ENCODE measurements at places on chromosomes 7 and 10.

GRCh38 chr10:44659320-44659719, 251.8 kb upstream of the TMEM72 start:
- no peak for DNase-seq

DNA sequence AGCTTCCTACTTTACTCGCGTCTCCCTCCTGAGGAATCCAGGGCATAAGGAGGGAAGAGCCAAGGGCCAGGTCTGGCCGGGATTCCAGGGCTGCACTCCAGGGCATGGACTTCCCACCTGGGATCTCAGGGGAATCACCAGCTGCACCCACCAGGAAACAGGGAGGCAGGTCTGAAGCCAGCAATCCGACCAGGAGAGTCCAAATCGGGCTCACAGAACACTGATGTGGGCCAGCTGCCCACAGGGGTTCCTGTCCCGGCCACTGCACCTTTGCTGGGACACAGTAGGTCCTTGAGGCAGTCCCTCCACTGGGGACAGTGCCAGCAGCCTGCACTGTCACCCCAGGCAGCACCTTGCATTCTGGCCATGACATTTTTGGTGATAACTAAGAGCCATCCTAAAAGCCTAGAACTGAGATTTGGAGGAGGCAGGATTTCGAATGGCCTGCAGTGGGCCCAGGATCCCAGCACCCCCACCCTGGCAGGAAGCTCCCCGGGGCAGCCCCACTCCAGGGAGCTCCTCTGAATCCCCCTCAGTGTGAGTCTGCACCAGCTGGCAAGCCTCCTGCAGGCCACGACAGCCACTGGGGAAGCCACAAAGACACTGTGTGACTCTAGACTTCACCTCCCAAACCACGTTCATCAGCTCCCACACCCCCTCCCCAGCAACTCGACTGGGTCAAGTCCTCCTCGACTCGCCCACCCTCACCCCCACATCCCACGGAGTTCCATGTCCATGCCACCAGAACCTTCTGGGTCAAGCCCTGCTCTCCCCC, 71.5 kb upstream of the PPP2R2D start:
- DNase-seq = no peak

GRCh38 chr7:45921699-45922519, 837 bp upstream of the IGFBP3 start:
- DNase-seq = no peak

- DNase-seq = no peak
These were observed 2.6 kb downstream of the ZNF777 start for GRCh38 chr7:149458235-149458634.

DNA sequence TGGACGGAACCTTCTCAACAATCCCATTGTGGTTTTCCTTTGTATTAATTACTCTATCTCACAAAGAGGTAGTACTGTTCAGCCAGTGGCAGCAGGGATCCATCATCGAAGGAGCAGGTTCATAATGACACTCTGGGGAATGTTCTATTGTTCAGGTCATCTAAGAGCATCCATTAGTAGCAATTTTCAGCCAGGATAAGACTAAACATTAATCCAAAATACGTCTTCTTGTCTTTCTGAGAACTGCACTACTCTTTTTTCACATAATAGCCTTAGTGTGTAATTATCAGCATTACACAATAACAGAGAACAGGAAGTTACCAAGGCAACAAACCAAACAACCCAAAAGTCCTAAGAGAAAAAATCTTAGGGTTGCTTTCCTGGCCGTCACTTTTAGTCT, 259.5 kb upstream of the VWC2 start:
- no peak for DNase-seq

GRCh38 chr7:86644282-86645224, 844 bp downstream of the GRM3 start:
- DNase-seq = no peak

DNA sequence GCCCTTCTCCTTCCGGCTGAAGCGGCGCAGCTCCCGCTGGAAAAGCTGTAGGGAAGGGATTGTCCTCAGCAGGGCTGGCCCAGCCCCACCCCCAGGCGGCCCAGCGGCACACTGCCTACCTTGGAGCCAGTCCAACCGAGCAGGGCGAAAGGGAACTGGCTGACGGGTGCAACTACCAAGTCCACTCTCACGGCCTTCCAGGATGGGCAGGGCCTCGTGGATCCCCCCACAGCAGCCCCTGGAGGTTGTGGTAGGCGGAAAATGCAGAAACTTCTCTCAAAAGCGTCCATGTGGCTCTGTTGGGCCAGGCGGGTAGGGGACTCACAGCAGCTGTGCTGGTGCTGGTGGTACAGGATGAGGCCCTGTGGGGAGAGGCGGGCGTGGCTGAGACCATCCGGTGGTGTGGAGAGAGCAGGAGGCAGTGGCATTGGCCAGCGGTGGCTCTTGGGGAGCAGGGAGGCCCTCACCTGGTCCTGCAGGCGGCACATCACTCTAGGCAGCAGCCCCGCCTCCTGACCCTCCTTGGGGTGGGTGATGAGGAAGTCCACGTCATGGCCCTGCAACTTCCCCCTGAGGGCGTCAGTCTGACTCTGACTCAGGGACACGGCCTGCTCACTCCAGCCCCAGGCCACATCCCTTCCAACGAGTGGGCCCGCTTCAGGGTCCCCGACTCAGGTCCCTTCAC, 8.4 kb upstream of the PGAM2 start:
- no peak for DNase-seq

DNA sequence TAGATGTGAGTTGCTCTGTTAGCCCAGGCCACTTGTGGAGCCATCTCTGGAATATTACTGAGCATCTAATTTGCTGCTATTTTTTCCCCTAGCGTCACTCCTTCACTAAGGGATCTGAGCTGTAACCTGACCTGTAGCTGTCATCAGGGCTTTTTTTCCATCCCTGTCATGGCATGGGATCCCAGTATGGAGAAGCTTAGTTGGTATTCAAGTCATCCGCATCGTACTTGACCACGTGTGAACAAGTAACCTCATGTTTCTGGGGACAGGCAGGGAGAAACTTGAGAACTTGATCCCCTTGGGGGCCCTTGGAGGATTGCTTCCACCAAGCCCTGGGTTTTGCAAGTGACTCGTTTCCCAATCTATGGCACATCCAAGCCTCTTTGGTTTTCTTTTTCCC, 474.4 kb upstream of the GALNT17 start:
- DNase-seq = no peak

DNA sequence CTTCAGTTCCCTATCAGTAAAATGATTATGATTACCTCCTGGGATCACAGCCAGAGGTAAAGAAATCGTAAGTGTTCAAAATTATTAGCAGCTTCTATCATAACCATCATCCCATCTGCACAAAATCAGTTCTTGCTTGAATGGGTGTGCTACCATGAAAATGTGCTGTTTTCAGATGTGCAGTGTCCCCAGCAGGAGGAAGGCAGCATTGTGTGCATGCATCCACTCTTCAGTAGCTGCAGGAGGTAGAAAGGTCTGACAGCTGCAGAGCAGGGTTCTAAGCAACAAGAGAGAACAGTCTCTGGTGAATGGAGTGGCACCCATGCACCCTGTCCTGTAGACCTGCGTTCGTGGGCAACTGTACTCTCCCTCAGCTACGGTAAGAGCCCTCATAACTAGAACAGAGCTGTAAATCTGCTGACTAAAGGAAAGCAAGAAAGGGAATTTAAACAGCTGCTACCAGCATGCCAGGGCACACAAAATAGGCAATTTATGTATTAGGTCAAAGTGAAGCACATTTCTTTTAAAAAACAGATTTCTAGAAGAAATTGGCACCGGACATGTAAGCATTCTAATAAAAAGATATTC, 21.2 kb downstream of the VSTM2A start:
- DNase-seq = no peak

DNA sequence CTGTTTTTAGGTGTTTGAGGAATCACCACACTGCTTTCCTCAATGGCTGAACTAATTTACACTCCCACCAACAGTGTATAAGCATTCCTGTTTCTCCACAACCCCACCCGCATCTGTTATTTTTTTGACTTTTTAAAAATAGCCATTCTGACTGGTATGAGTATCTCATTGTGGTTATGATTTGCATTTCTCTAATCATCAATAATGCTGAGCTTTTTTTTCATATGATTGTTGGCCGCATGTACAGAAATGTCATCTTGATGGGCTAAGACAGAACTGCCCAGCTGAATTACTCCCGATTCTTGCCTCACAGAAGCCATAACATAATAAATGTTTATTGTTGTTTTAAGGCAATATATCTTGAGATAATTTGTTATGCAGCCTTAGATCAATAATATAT, 93.1 kb upstream of the DKK1 start:
- no peak for DNase-seq

- DNase-seq = no peak
These were observed 695.1 kb downstream of the TNS3 start for GRCh38 chr7:46886669-46887374.

- DNase-seq = no peak
These were observed 20.2 kb downstream of the HIP1 start for GRCh38 chr7:75718390-75719031.

- DNase-seq = no peak
These were observed 5.0 kb downstream of the FOXP2 start for GRCh38 chr7:114419441-114420272.

DNA sequence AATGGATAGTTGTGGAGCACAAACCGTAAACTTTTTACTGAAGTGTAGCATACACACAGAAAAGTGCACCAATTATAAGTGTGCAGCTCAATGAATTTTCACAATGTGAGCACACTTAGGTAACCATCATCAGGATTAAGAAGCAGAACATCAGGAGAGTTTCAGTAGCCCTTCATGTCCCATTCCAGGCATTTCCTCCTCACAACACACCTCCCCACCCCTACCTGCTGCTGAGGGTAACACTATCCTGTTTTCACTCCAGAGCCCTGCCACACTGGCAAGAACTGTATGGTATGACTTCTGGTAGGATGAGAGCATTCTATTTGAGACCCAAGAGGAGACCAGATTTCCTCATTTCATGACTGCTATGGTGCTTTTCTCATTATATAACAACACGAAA, 166.5 kb downstream of the PPP1R3A start:
- DNase-seq = no peak

- no peak for DNase-seq
These were observed 761 bp upstream of the CHST12 start for GRCh38 chr7:2402687-2403013.

DNA sequence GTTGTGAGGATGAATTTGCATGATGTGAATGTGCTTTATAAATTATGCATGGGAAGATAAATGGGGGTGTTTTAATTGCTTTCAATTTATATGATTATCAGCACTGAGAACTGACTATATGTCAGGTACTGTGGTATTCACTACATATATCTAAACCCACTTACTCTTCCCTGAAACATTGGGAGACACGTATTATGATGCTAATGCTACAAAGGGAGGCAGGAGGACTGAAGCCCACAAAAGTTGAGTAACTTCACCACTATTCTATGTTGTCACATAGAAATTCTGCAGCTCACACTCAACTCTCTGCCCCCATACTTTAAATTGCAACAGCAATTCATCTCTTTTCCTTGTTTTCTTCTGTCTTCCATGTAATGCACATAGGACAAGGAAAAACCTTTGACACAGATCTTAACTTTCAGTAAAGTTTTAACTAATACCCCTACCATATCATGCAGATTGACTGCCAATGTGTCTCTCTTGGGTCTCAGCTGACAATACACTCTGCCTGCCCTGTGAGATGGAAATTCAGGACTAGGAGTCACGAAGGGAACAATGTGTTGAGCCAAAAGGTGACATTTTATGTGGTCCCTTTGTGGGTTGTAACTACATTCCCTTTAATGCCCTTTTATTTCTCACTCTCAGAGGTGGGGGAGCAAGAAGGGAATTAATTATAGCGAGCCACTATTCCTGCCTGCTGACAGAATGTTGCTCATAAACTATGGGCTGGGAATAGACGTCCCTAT, 691.0 kb upstream of the SORCS1 start:
- DNase-seq = no peak

DNA sequence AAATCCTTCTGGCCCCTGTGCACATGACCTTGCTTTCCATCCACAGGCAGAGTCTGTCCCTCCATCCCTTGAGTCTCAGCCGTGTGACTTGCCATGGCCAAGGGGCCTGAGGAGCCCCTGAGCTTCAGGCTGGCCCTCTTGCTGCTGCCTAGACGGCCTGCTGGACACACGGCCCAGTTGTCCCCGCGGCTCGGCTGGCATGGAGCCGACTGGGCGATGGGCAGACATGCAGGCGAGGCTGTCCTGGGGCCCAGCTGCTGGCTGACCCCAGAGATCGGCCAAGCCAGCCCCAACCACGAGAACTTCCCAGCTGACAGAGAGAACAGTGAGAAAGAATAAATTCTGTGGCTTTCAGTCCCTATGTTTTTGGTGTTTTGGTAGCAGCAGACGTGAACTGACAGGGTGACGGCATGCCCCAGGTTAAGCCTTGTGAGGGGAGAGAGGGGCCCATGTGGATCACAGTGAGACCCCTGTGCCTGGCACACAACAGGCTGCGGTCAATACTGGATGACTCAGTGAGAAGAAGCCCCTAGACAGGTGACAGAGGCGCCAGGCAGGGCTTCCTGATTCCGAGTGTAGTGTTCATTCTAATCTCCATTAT, 11.7 kb downstream of the PRKAG2 start:
- no peak for DNase-seq

DNA sequence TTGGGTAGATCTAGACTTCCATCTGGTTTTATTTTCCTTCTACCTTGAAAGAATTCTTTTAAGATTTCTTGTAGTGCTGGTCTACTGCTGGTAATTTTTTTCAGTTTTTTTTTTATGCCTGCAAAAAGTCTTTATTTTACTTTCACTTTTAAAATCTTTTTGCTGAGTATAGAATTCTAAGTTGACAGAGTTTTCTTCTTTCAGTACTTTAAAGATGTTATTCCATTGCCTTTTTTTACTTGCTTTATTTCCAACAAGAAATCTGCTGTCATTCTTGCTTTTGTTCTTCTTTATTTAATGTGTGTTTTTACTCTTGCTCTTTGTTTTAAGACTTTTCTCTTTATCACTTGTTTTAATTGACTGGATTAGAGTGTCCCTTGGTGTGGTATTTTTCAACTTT, 36.1 kb upstream of the HECTD2 start:
- DNase-seq = no peak

DNA sequence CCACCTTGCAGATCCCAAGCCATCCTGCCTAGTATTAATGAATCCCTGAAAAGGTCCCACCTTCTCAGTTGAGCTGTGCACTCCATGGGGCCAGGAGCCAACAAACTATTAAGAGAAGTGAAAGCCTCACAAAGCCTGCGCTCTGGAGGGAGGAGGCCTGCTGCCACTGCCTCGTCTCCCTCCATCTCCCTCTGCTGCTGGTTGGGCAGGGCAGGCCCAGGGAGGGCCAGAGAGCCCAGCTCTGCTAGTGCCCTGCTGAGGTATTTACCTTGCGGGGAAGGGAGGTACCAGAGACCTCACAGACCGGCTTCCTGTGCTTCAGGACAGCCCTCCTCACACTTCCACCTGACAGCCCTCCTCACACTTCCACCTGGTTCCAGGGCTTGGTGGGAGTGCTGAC, 171.5 kb downstream of the SH3PXD2A start:
- DNase-seq = no peak
